Islet precursor cell (in vitro differentiated cells): ENCODE measurements at places on chromosomes 2 and 18.

DNA sequence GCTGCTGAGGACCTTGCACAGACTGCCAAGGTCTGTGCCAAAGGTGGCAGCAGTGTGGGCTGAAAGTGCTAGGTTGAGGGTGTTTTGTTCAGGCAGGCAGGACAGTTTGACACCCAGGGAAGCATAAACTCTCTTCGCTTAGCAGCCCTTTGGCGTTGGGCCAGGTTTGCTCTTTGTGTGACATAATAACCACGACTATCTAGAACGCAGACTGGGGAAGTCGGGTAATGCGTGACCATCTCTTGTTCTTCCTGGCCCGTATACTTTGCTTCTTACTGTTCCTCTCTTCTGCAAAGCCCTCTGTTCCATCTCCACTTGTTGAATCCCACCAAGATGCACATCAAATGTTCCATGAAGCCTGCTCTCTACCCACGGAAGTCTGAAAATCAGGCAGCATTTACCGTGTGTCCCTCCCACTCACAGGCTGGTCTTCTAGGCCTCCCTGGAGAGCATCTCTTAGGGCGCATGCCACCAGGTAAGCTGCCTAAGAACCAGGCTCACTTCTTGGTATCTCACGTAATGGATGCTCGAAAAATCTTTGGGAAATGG lies 96.7 kb upstream of the LMAN1 start:
- DNase-seq: no peak

- no peak for DNase-seq
Measured at GRCh38 chr18:46366751-46367376, 262.7 kb downstream of the HAUS1 start.

DNA sequence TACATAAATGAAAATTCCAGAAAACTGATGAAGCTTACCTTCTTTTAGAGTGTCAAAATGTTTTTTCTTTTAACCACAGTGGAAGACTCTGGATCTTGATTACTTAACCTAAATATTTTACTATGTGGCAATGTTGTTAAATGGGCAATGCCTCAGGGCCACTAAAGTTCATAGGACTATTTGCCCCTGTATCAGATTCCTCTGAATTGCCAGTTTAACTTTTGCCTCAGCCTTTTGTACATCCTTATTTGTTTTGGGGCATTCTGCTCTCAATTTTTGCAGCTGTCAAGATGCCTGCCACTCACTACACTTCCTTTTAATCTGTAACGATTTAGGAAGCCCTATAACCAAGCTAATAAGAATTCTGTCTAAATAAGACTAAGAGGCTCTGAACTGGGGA lies 31.7 kb upstream of the SERTAD2 start:
- no peak for DNase-seq

DNA sequence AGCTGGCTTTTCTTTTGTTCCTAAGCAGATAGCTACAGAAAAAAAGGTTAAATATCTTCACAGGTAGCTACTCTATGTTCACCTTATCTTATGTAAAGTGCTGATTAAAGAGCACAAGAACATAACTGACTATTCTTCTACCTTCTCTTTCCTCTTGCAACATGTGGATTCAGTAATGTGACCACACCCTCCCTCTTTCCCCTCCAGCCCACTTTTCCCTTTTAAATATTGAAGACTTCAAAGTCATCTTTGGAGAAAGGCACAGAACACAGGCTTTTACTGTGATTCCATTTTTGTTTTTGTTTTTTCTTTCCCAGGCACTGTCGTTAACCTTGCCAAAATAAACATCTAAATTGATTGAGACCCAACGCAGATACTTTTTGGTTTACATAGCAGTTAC lies 418.1 kb upstream of the CDH20 start:
- DNase-seq: no peak

DNA sequence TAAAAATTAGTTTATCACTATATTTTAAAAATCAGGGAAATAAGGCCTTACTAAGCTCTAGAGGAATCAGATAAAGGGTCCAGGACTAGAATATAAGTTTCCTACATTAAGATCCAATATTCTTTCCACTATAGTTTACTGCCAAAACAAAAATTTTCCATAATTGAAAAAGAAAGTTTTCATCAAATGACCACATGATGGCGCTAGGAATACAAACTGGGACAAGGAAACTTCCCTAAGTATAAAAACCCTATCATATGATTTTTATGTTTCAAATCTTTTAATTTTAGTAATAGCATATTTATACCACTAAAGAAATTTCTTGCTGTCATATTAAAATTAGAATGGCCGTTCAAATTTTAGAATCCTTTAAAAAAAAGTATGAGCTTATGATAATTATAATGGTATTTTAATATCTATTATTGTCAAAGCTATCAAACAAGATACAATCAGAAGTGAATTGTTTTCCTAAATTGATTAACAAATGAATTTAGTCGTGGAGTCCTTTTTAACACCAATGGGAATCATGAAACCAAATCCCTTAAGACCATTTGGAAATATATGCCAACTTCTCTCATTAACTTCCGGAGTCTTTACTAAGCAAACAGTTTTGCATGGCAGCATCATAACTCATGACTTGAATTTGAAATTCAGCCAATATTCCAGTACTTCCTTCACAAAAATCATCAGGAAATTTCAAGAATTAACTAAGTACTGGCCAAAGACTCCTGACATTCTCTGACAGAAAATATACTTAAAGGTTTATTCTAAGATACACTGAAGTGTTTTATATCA lies 70.3 kb downstream of the SCN1A start:
- DNase-seq: no peak

DNA sequence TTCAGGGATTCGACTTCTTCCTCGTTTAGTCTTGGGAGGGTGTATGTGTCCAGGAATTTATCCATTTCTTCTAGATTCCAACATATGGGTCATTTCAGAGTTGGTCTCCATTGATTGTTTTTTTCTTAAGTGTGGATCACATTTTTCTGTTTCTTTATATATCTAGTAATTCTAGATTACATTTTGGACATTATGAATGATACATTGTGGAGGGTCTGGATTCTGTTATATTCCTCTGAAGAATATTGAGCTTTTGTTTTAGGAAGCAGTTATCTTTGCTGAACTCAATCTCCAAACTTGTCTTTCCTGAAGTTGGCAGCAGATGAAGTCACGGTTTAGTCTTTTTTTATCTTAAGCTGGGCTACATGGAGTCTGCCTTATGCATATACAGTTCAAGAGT lies 9.3 kb downstream of the FAM228B start:
- DNase-seq: no peak

- DNase-seq: no peak
Measured at GRCh38 chr2:165348441-165348840, 109.2 kb downstream of the SCN2A start.

DNA sequence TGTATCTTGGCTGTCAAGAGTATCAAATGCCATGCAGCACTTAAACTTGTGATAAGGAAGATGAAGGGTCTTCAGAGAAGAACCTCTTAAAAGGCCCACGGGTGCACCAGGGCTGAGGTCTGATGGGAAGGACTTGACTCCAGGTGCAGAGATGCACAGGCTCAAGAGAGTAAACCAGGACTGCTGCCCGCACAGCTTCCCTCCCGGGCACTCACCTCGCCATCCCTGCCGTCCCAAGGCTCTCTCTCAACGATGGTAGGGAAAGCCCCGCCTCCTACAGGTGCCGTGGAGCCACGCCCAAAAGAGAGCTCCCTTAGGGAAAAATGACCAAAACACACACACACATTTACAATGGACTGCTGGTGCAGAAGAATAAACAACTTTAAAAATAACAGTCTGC lies 27.9 kb downstream of the PDIA6 start:
- no peak for DNase-seq

GRCh38 chr2:179636995-179637394 lies 224.4 kb downstream of the ZNF385B start:
- no peak for DNase-seq

DNA sequence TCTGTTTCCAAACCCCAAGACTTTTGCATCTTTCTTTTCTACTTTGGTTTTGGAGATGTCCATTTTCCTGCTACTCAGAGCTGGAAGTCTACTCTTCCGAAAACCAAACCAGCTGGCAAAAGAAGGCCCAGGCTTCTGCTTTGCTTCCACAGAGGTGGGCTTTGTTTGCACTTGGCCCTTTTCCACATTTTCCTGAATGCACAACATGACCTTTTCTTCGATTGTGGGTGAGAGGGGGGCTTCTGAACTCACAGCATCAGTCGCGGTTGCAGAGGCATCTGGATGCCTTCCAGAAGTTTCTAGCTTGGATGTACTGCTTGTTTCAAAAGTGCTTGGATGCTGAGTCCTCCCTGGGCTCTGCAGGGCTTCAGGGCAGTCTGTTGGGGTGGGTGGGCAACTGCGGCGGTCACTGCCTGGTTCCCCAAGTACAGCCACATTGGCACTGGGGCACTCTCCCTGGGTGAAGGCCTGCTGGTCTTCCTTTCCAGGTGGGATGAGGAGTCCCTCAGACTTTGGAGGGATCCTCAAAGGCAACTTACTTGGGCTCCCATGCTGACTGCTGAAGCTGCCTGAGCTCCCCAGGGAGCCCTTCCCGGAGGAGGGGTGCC lies 112.3 kb upstream of the LYPD1 start:
- no peak for DNase-seq

GRCh38 chr2:236782938-236783337 lies 213.3 kb downstream of the ACKR3 start:
- DNase-seq: no peak

GRCh38 chr18:21305621-21306020 lies 63.6 kb downstream of the GREB1L start:
- peak; percentile 62 for DNase-seq

- peak; percentile 78 for DNase-seq
Measured at GRCh38 chr2:179020156-179020750, 29.7 kb downstream of the CCDC141 start.

GRCh38 chr2:33212151-33212550 lies 264.3 kb upstream of the RASGRP3 start:
- DNase-seq: no peak

GRCh38 chr18:1559563-1559962 lies 654.9 kb downstream of the ADCYAP1 start:
- no peak for DNase-seq

DNA sequence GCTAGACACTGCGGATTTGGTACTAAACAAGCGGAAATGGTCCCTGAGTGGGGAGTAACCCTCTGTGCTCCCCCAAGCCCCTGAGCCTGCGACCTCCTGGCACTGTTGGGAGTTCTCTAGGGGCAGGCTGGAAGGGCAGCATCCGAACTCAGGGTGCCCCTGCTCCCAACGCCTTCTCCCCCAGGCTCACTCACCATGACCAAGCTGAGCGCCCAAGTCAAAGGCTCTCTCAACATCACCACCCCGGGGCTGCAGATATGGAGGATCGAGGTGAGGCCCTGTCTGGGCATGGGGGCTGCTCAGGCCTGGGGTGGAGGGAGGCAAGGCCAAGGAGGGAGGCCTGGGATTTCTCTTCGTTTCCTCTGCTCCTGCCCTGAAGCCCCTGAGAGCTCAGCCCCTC lies 4.7 kb downstream of the VIL1 start:
- DNase-seq: no peak

DNA sequence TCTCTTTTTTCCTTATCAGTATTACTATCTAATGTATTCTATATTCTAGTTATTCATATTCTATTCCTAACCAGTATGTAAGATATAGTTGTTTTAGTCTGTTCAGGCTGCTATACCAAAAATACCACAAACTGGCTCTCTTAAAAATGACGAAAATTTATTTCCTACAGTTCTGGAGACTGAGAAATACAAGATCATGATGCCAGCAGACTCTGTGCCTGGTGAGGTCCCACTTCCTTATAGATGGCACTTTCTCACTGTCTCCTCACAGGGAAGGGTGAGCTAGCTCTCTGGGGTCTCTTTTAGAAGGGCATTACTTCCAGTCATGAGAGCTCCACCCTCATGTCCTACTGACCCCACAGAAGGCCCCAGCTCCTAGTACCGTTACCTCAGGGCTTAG lies 4.8 kb upstream of the ARHGAP15 start:
- no peak for DNase-seq

- DNase-seq: no peak
Measured at GRCh38 chr2:75241696-75242095, 42.4 kb upstream of the TACR1 start.

DNA sequence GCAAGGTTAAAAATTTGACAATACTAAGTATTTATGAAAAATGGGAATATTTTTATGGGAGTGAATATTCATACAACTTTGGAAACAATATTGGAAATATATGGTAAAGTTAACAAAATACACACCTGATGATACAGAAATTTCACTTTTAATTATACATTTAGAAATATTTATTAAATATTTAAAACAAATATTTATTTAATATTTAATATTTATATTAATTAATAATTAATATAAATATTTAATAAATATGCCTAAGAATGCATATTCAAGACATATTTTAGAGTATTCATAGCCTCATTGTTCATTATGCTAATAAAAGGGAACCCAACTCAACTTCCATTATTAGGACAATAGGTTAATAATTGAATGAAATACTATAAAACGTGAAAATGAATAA lies 7.0 kb upstream of the DYNAP start:
- DNase-seq: no peak

DNA sequence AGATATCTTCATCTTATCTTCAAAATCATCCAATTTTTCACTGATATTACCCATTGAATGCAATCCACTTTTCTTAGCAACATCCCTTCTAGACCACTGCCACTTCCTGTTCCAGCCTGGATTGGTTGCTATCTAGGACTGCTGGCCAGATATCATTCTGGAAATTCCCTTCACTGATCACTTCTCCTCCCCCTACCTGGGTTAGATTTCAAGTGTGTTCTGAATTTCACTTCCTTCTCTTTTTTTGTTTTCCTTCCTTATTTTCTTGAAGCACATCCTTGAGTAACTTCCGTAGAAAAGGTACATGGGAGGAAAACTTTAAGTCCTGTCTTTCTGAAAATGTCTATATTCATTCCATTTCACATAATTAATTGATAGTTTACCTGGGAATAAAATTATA lies 82.0 kb upstream of the IL1R2 start:
- no peak for DNase-seq

- DNase-seq: peak; percentile 71
Measured at GRCh38 chr2:201966691-201967438, 66.8 kb upstream of the FZD7 start.

DNA sequence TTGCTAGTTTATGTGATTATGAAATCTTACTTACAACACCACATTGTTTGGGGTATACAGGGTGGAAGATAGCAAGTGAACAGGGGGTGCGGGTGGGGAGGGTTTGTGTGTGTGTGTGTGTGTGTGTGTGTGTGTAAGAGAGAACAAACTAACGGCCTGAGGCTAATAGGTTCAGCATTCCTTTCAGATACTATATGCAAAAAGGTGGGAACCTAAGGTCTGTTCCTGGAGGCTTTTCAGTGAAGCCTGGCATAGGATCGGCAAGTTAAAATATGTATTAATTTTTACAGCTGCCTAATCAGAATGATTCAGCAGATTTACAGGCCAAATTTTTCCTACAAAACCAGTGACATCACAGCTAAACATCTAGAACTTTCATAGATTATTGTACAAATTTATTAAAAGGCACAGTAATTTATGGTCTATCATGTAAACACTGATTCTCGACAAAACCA lies 7.6 kb upstream of the SPDYA start:
- no peak for DNase-seq

GRCh38 chr2:42663828-42664227 lies 95.4 kb downstream of the MTA3 start:
- no peak for DNase-seq

GRCh38 chr2:119731983-119732382 lies 27.7 kb upstream of the PTPN4 start:
- DNase-seq: peak; percentile 38

GRCh38 chr18:61748004-61748403 lies 144.8 kb downstream of the RNF152 start:
- DNase-seq: no peak

- no peak for DNase-seq
Measured at GRCh38 chr18:36058674-36059073, 8.7 kb downstream of the RPRD1A start.

- DNase-seq: peak; percentile 74
Measured at GRCh38 chr18:41721103-41721790, 233.8 kb upstream of the PIK3C3 start.
